ENCODE measurements at places on chromosomes 13 and 19. TPM values are rescaled to one million over a fixed set of nuclear protein-coding genes. Genes with fewer than 3 reads are reported as not detected.

Gene ADGRE1
- 6.5 TPM for total RNA-seq

Gene KIR2DL1
- not detected for total RNA-seq

Gene ZNF571
- total RNA-seq, result 0.89 TPM

Gene CAPN12
- total RNA-seq, result 7.1 TPM

Gene LGALS14
- total RNA-seq, result not detected

Gene PLPPR3
- total RNA-seq, result 4.1 TPM

All from A549 treated with CpdA at 1 μM for 4 hours (cell line).